ENCODE measurements at places on chromosomes 4 and X.
A peak's percentile ranks its signal among the peaks of the same experiment; 100 is the strongest.

GRCh38 chrX:47208108-47208507, 10.4 kb upstream of the CDK16 start:
- DNase-seq = no peak

DNA sequence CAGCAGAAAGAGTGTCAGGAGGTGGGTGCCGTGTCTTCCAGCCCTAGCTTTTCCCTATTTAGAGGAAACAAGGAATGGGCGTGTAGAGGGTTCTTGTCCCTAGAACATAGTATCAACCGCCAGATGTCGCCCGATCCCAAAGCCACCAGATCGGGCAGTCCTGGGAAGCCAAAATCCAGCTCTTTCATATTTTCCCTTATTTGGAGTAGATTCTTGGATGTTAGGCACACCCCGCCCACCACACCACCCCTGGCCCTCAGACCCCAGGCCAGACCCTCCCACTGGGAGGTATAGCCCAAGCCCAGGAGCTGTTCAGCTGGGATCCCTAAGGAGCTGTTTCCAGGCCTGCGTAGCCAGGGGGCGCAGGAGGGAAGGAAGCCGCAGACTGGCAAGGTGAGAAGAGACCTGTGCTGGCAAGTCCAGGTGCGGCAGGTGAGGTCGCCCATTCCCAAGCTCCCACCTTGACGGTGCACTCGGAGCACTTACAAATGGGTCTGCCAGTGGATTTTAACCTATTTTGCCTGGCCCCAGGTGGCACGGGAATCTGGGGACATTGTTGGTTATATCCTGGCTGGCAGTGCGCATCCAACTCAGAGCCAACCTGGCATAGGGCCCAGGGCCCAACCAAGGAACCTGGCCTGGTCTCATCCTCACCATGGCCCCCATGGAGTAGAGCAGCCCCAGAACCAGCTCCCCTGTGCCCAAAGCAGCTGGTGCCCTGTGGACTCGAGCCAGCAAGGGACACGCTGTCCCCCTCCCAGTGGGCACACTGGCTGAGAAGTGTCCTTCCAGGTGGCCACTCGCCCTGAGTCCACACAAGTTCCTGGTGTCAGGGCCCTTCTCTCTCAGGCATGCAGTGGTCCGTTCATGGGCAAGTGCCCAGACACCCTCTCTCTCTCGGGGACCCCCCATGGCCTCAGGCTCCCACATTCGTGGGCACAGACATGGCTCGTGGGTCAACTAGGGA, 811 bp downstream of the FLNA start:
- no peak for DNase-seq

DNA sequence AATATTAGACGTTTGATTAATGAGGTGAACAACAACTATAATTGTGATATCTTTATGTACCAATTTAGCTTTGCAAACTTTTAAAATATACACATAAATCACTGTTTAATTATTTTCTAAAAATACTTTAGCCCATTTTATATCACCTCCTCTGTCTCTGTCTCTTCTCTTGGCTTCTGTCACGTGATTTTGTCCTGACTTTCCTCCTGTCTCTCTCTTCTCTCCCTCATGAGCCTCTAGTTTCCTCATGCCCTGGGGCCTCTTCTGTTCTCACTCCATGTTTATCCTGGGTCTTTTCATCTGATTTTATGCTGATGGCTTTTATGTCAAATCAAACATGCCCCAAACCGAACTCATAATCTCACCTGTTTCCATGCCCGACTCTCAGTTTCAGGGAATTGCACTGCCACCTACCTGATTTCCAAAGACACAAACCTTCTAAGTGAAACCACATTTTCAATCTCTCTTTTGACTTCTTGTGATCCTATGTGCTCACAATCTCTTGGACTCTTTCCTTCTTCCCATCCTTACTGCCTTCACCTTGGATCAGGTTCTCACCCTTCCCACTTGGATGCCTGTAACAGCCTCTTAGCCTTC, 303.0 kb upstream of the GALNT7 start:
- no peak for DNase-seq

- no peak for DNase-seq
These were observed 45.3 kb upstream of the MAP3K15 start for GRCh38 chrX:19560611-19561010.

- DNase-seq = no peak
These were observed 4.0 kb downstream of the PLP2 start for GRCh38 chrX:49175435-49176274.

GRCh38 chr4:21226637-21227538, 526.6 kb downstream of the PACRGL start:
- no peak for DNase-seq

DNA sequence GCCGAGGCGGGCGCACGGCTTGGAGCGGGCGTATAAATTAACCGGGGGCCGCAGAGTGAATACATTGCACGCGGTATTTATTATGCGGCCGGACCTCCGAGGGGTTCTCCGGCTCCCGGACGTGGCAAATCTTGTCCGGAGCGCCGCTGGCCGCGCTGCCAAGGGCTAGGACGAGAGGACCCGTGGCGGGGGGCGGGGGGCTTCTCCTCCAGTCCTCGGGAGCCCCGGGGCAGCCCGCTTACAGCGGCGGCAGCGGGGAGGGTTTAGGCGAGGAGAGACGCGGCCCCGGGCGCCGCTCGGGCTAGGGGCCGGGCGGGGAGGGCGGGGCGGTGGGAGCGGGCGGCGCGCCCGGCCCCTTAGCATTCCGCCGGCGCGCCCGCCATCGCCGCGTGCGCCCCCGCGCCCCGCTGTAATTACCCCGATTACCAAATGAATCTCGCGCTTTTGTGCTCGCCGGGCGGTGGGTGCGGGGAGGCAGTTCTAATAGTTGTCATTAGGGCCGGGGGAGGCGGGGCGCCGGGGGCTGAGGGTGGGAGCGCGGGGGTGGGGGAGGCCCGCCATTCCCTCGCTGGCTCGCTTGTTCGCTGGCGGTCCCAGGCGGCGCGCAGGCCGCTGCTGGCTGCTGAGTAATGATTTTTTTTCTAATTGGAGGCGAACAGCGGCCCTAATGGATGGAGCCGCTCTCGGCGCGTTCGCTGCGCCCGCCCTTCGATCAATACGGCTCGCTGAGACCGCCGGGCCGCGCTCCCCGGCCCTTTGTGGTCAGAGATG, 276.6 kb downstream of the BCOR start:
- no peak for DNase-seq

DNA sequence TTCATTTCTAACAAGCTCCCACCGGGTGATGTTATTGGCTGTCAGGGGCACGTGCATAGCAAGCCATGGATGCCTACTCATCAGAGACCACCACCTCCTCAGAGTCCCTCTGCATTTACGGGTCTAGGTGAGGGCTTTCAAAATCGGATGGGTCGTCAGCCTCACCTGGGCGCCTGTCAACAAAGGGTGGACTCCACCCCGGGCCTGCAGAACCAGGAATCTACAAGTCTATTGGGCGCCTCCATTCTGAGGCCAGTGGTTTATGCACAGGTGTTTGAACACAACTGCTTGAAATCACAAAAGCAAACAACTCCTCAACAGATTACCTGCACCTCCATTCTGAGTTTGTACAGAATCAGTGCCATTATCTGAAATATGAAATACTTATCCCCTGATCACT, 318.9 kb downstream of the PTTG2 start:
- no peak for DNase-seq

DNA sequence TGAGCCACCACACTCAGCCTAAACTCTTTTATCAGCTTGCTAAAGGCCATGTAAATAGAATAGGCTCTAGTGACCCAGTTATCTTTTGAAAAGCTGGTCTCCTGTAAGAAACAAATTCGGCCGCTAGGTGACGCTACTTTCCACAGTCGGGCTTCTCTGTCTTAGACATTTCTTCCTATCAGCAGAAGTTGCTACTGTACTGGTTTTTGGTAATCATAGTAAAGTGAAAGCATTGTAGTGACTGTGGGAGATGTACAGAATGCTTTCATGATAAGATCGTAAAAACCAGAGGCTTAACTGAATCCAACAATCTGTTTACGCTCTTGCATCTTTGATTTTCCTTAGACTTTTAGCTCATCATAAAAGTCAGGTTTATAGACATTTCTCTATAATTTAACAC, 82.6 kb downstream of the GK start:
- peak; percentile 34 for DNase-seq

DNA sequence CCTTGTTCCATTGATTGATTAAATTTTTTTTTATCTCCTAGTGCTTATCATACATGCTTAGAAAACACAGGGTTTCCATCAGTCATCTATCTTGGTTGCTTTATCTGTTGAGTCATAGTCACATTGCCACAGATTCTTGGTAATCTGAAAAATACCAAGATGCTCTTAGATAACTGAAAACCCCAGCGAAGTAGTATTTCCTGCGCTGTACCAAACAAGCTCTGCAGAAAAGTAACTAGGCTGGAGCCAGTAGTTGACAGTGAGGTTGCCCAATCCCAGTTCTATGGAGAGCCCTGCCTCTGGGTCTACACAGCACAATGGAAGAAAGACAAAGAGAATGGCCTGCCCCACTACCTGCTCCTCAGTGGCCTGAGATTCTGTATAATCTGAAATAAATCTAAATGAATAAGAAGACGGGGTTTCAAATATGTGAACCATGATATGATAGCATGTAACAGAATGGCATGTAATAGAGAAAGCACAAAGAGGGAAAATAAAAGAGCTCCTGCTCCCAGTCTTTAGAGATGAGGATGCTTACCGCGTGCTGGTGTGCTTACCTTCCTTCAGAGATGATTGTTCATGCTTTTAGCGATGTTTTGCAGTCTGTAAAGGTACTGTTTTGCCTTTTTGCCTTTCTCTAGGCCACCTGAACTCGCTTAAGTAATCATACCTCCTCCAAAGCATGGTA, 55.3 kb upstream of the RAPGEF2 start:
- DNase-seq = no peak

- no peak for DNase-seq
These were observed 494.6 kb upstream of the ATOH1 start for GRCh38 chr4:93334003-93334402.

- no peak for DNase-seq
These were observed 120.3 kb downstream of the RASL11B start for GRCh38 chr4:52982255-52982945.

- DNase-seq = no peak
These were observed 152.2 kb downstream of the REPS2 start for GRCh38 chrX:17098516-17099247.

GRCh38 chr4:152296386-152296785, 239.5 kb downstream of the FBXW7 start:
- no peak for DNase-seq

DNA sequence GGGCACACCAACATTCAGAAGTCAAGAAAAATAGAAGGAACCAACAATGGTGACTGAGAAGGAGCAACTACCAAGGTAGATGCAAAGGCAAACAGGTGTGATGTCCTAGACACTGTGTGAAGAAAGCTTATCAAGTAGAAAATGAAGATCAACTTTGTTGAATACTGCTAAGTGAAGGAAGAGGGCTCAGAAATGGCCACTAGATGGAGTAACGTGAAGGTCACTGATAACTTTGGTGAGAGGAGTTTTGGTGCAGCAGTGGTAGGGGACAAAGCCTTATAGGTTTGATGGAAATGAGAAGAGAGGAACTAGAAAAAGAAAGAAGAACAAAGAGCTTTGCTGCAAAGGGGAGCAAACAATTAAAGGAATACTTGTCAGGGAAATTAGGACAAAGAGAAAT, 23.5 kb downstream of the OTC start:
- no peak for DNase-seq

DNA sequence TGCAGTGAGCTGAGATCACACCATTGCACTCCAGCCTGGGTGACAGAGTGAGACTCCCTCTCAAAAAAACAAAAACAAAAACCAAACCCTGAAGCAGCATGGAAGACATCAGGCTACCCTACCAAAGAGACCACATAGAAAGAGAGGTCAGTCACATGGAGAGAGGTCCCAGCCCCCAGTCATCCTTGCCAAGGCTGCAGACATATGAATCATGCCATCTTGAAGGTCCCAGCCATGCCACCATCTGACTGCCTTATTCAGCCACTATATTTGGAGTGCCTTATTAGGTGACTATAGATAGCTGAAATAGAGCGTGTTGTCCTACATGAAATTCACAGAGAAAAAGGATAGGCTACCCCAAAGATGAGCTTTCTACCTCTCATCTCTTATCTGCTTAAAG, 48.2 kb downstream of the SPINK2 start:
- no peak for DNase-seq

GRCh38 chr4:14916554-14917297, 85.6 kb upstream of the CPEB2 start:
- no peak for DNase-seq

GRCh38 chrX:72351606-72352334, 46.1 kb upstream of the CITED1 start:
- no peak for DNase-seq

DNA sequence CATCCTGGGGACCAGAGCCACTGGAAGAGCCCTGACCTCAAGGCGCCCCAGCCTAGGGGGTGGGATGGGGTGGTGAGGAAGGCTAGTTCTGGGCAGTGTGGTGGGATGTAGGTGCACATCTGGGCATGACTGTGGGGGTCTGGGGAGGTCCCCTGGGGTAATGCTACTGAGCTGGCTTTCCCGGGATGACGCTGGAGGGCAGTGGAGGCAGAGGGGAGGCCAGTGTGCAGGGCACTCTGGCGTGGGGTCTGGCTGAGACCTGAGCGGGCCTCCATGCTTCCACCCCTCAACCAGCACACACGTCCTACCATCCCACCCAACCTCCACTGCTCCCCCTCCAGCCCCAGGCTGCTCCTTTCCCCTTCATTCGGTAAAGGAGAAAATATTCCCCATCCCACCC, 4.8 kb upstream of the SH3BP2 start:
- no peak for DNase-seq
